ENCODE measurements at places on chromosomes 1 and 21.

DNA sequence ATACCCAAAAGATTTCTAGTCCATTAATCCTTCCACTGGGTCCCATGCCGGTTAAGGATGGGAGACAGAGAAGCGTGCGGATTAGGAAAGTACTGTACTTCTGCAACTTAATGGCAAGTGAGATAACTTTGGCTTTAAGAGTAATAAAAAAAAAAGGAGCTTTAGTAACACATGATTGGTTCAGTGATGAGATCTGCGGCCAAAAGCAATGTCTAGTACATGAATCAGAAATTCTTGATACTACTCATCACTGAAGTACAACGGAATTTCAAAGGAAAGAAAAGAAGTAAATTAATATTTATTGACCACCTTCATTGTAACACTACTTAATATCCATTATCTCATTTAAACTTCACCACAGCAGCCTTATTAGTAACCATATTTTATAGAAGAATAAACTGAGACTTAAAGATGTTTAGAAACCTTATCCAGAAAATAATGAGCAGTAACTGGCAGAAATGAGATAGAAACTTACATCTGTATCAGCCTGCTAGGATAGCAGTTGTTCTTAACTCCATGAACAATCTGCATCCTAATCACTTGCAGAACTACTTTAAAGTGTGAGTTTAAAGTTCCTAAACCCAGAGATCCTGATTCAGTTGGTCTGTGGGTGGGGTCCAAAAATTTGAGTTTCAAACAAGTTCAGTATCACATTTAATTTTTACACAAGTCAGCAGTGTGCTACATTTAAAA is 14.1 kb upstream of the NUF2 start:
- no peak for DNase-seq

GRCh38 chr1:231636157-231636556 is 9.6 kb downstream of the DISC1 start:
- no peak for DNase-seq

DNA sequence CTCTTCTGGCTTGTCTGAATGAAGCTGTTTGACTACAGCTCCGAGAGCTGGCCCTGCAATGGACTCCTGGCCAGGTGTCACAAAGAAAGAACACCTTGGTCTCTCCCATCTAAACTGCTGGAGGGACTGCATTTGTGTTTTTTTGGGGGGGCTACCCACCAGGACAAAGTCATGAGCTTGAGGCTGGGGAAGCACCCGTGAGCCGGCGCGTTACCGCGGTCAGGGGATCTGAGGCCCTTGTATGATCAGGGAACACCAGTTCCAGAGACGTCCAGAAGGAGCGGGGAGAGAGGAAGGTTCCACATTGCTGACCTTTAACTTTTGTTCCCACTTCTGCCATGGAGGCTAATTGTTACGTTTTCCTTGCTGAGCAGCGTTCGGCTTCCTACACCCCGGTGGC is 84.5 kb upstream of the C1orf174 start:
- DNase-seq: no peak

- DNase-seq: peak; percentile 34
These were observed 30.6 kb upstream of the LCE5A start for GRCh38 chr1:152479792-152480595.

DNA sequence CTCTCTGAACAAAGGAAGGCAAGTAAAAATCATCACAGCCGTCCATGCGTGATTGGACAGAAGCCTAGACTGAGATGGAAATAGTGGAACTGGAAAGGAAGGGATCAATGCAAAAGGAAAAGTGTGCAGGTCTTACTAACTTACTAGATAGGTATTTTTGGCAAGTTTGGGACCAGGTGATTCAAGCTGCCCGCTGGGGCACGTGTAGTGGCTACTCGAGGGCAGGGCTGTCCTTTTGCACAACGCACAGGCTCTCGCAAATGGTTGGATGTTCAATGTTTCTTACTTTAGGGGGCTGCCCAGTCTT is 566 bp upstream of the ALG6 start:
- DNase-seq: no peak

DNA sequence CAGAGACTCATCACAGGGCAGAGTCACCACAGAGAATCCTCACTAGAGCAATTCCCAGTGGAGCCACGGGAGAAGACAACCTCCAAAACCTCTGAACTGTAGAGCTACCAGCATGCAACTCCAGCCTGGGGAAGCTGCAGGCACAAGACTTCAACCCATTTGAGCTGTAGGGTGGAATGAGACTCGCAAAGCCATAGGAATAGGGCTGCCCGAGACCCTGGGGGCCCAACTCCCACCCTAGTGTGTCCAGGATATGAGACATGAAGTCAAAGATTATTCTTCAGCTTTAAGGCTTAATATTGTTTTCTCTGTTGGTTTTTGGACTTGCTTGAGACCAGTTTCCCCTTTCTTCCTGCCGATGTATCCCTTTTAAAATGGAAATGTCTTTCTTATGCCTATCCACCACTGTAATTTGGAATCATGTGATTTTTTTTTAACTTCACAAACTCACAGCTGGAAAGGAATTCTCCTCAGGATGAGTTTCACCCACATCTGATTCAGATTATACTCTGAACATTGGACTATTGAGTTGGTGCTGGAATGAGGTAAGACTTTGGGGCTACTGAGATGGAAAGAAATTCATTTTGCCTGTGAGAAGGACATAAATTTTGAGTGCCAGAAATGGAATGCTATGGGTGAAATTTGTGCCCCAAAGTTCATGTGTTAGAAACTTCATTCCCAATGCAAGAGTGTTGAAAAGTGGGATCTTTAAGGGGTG is 59.6 kb upstream of the ST6GALNAC5 start:
- no peak for DNase-seq

DNA sequence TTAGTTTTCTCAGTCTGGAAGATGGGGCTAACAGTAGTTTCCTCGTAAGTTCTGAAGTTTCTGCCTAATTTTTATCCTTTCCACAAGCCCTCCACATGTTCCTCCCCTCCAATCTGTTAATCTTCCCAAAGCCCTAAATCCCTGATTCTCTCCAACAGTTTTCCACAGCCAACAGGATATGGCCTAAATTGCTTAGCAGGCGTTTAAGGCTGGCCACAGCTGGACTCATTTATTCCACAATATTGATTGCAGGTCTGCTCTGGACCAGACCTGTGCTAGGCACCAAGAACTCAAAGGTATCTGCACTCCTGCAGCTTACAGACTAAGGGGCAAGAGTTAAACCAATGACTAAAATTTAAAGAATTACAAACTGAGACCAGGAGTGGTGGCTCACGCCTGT is 3.9 kb downstream of the SLC6A9 start:
- no peak for DNase-seq

- DNase-seq: no peak
These were observed 2.7 kb upstream of the PALMD start for GRCh38 chr1:99643021-99643779.

DNA sequence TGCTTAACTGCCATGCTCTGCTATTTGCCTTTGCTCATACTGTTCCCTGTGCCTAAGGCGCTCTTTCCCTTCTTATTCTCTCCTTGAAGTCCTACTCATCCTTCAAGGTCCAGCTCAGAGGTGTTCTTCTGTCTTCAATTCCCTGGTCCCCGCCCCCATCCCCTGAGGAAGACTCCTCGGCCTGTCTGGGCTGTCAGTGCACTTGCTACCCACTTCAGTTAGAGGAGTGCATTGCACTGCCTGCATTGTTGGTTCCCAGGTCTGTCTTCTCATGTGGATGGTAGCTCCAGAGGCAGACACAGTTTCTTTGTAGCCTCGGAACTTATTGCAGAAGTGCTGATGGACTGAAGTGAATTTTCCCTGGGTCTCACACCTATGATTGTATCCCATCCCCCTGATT is 194.0 kb downstream of the C1orf94 start:
- no peak for DNase-seq

DNA sequence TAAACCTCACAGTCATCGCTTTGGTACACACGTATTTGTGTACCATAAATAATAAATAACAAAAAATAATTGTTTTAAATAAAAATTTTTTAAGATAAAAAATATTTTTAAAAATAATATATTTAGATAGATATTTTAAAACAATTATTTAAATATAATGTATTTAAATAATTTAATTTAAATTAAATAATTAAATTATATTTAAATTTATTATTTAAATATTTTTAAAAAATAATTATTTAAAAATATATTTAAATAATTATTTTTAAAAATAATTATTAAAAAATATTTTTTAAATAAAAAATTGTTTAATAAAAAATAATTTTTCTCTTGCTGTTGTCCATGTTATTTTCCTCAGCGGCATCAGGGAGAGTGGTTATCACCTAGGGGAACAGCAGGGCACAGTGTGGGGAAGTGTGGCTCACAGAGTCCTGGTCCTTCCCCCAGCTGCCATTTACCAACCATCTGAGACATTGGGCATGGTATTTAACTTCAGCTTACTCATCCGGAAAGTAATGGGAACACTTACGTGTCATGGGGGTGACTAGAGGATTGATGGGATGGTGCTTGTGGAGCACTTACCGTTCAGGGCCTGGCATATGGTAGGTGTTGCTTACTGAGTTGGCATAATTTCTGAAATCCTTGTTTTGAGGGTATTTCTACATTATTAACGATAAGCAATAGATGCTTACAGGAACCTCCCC is 92.9 kb upstream of the TSPAN2 start:
- no peak for DNase-seq

DNA sequence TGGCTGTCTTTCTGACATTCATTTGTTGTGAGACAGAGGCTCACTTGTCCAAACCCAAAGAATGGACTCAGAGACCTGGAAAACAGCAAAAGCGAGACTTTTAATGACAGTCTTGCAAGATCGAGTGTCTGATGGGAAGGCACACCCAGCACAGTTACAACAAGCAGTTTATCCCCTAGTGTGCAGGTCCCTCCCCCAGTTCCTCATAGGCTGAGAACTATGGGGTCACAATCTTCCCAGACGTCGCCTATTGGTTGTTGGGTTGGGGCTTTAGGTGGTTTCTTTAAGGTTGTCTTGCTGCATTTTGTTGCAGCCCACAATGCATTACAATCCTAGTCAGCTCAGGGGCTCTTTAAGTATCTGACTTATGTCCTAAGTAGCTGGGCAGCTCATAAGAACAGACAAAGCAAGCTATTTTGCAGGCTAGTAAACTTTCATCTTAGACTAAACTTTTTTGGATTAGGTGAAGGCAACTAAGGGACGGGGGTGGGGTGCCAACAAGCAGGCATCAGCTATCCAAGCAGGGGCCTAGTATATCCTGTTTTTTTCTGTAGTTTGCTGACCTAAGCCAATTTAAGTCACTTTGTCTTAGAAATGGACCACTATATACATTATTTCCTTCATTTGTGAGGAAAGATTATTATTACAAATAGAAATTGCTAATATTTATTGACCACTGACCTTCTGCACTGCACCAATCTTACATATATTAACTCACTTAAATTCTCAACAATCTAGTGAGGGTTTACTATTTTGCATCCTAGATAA is 151.8 kb downstream of the SETD4 start:
- DNase-seq: no peak

GRCh38 chr1:203360547-203361185 is 9.7 kb upstream of the FMOD start:
- no peak for DNase-seq

- DNase-seq: no peak
These were observed 5.1 kb upstream of the ZZZ3 start for GRCh38 chr1:77687519-77687906.

GRCh38 chr21:21101911-21102310 is 103.7 kb downstream of the NCAM2 start:
- DNase-seq: no peak

GRCh38 chr1:109924316-109924715 is 13.7 kb downstream of the CSF1 start:
- DNase-seq: no peak

DNA sequence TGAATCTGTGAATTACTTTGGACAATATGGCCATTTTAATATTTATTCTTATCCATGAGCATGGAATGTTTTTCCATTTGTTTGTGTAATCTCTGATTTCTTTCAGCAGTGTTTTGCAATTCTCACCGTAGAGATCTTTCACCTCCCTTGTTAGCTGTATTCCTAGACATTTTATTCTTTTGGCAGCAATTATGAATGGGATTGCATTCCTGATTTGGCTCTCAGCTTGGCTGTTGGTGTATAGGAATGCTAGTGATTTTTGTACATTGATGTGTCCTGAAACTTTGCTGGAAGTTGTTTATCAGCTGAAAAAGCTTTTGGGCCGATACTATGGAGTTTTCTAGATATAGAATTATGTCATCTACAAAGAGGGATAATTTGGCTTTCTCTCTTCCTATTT is 44.2 kb upstream of the NEGR1 start:
- no peak for DNase-seq

GRCh38 chr1:28104866-28105467 is 16.6 kb upstream of the EYA3 start:
- no peak for DNase-seq

- DNase-seq: no peak
These were observed 3.4 kb upstream of the HSPG2 start for GRCh38 chr1:21940492-21940891.

- DNase-seq: no peak
These were observed 995 bp upstream of the ZBTB48 start for GRCh38 chr1:6578624-6579373.

DNA sequence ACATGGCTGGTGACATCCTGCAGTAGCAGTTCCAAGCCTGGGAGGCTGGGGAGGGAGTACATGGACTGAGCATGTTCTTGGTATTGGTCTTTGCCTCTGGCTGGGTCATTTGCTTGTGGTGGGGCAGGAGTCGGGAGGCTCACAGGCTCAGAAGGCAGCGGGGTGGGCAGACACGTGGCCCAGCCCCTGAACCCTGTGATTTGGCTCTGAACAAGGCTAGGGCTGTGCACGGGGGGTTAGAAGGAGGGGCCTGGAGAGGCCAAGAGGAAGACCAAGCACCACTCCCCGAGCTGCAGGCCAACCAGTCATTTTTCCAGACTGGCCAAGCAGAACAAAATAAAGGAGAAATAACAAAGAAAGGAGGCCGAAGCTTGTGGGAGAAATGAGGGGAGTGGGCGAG is 9.7 kb upstream of the PRELP start:
- no peak for DNase-seq

DNA sequence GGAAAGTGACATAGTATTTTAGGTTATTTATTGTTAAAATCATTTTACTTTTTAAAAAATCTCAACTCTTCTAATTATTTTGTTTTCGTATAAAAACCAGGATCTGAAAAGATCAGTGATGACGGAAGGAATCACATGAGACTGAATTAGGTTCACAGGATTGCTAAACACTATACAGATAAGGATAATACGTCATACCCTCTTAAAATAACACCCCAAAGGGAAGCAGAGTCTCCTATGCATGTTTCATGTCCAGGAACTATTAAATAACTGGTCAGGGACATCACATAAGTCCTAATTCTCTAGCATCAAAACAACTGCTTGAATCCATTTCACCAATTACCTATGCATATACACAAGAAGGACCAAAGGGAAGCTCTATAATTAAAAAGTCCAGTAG is 84.9 kb downstream of the FOXJ3 start:
- no peak for DNase-seq

- peak; percentile 46 for DNase-seq
These were observed 841 bp downstream of the ADSS2 start for GRCh38 chr1:244450597-244451538.

All from activated T-helper 1 cell treated with anti-CD3 and anti-CD28 coated beads, Interleukin-2, amount 50 U/mL, for 16 hours (primary cell).